ENCODE measurements at places on chromosomes 12 and 14. TPM values are rescaled to one million over a fixed set of nuclear protein-coding genes. Genes with fewer than 3 reads are reported as not detected.

The KRT83 gene
- total RNA-seq, result 0.94 TPM

The KRT3 gene
- not detected for total RNA-seq

The OVCH1 gene
- not detected for total RNA-seq

The SLC8A3 gene
- total RNA-seq, result not detected

The PCED1B gene
- total RNA-seq, result 3.0 TPM

The RITA1 gene
- total RNA-seq, result 53.0 TPM

The HOXC12 gene
- total RNA-seq, result 0.05 TPM

The SIRT4 gene
- 0.05 TPM for total RNA-seq

The CISTR gene
- total RNA-seq, result not detected

The SERPINA10 gene
- total RNA-seq, result not detected

DNA sequence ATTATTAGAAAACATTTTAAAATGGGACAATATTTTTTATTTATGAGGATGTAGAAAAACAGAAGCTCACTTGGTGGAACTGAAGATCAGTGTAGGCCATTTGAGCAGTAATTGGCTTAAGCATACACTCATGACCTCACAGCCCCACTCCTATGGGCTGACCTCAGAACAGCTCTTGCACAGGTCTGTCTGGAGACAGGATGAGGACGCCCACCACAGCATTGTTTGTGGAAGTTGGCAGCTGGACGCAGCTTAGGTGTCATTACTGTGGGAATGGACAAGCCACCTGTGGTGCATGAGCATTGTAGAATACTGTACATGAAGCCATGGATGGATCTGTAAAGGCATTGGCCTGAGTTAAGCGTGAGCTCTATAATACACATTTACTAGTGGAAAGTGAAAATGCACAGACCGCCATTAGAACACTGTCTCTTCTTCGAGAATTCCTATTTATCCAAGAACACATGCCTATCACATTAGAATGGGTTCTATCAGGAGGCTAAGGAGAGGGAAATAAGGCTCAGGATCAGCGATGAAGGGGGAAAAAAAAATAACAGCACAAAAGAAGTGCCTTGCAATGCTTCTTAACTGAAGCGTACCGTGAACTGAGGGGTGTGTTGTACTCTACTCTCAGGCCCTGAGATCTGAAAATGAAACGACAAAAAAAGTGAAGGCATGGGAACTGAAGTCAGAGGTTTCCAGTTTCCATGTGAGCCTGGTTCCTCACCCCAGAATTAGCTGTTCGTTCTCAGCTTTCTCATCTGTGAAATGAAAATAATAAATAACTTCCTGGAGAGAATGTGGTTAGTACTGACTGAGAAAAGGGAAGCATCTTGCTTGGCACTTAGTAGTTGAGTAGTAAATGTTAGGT, 33.6 kb downstream of the KCNA1 start:
- no peak for DNase-seq

DNA sequence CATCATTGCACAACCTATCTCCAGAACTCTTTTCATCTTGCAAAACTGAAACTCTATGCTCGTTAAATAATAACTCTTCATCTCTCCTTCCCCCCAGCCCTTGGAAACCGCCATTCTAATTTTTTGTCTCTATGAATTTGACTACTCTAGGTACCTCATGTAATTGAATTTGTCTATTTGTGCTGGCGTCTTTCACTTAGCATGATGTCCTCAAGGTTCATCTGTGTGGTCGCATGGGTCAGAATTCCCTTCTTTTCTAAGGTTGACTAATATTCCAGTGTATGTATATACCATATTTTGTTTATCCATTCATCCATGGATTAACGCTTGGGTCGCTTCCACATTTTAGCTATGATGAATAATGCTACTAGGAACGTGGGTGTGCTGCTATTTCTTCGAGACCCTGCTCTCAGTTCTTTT, 80.1 kb downstream of the PLXNC1 start:
- no peak for DNase-seq

DNA sequence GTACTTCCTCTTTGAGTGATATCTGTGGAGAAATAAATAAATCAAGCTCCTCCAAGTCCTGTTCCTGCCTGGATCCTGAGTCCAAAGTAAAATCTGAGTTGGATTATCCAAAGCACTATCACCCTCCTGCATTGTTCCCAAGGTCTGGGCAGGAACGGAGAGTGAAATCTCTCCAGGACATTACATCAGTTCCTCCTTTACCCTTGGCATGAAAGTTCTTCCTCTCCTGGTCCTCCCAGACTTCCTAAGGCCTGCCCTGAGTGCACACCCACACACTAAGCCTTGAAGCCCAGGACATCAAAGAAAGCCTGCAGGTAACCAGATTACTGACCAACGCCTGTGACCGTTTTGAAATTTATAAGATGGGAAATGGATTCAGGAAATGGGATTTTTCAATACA, 206.8 kb upstream of the BCL2L14 start:
- peak; percentile 27 for DNase-seq

DNA sequence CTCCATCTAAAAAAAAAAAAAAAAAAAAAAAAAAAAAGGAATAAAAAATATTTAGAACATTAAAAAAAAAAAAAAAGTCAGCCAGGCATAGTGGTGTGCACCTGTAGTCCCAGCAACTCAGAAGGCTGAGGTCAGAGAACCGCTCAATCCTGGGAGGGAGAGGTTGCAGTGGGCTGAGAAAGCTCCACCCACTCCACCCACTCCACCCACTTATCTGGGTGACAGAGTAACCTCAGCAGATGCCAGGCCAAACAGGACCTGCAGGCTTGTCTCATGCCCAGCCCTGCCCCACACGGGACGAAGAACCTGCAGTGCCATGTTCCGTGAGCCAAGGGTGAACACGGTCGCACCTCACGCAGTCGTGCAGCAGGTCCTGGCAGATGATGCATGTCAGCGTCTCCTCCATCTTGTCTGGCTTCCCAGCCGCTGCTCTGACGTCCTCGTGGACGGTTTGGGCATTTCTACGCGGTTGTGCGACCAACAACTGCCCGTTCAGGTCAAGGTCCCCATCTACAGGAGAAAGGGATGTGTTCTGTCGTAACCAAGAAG, 28.6 kb downstream of the CHFR start:
- no peak for DNase-seq

DNA sequence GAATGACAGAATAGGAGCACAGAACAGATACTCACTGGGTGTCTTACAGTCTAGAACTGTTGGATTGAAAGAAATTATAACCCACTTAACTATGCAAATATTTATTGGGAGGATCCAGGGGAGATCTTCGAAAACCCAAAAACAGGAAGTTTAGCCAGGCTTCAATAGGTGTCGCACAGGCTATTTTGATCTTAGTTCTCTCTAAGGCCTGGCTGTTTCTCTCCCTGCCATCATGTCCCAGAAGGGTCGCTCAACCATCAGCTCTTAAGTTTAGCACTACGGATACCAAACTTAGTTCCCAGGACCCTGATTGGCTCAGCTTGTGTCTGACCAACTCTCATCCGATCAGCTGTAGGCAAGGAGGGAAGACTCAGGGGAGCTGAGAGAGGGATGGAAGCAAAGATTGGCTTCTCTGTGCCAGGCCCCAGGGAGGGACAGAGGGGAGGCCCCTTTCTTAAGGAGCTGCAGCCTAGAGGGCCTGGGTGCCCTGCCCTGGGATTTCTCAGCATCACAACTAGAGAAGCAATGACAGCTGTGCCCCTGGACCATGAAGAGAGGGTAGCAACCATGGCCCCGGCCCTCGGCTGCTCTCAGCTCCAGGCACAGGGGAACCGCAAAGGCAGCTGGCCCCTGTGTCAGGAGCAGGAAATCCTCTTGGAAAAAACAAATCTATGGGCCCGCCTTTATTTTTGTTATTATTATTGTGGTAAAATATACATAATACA, 13.5 kb downstream of the PHETA1 start:
- no peak for DNase-seq

- no peak for DNase-seq
Measured at GRCh38 chr14:101008631-101009336, 105.3 kb upstream of the RTL1 start.

GRCh38 chr12:45184147-45184963, 31.5 kb upstream of the ANO6 start:
- DNase-seq, result no peak

GRCh38 chr14:94945615-94946014, 175.7 kb upstream of the GSC start:
- DNase-seq, result no peak

DNA sequence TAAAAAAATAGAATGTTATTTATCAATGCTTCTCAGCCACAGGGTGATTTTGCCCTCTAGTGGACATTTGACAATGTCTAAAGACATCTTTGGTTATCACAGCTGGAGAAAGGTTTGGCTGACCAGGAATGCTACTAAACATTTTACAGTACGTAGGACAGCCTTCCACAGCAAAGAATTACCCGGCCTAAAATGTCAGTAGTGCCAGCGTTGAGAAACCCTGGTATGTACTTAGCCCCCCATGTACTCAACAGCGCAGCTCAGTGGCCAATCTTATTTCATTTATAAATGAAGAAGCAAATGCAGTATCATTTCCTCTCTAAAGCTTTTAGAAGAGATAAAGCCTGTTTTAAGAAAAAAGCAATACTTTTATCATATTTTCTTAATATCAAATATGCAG, 5.8 kb downstream of the MARK3 start:
- DNase-seq, result peak; percentile 58

DNA sequence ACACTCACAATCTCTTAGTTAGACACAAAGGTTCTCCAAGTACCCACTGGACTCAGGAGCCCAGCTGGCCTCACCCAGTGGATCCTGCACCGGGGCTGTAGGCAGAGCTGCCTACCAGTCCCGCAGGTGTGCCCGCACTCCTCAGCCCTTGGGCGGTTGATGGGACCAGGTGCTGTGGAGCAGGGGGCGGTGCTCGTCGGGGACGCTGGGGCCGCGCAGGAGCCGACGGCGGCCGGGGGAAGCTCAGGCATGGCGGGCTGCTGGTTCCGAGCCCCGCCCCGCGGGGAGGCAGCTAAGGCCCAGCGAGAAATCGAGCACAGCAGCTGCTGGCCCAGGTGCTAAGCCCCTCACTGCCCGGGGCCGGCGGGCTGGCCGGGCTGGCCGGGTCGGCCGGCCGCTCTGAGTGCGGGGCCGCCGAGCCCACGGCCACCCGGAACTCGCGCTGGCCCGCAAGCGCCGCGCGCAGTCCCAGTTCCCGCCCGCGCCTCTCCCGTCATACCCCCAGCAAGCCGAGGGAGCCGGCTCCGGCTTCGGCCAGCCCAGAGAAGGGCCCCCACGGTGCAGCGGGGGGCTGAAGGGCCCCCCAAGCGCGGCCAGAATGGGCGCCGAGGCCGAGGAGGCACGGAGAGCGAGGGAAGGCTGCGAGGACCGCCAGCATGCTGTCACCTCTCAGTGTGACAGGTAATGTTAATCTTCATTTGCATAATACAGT, 506.8 kb downstream of the LRFN5 start:
- no peak for DNase-seq

DNA sequence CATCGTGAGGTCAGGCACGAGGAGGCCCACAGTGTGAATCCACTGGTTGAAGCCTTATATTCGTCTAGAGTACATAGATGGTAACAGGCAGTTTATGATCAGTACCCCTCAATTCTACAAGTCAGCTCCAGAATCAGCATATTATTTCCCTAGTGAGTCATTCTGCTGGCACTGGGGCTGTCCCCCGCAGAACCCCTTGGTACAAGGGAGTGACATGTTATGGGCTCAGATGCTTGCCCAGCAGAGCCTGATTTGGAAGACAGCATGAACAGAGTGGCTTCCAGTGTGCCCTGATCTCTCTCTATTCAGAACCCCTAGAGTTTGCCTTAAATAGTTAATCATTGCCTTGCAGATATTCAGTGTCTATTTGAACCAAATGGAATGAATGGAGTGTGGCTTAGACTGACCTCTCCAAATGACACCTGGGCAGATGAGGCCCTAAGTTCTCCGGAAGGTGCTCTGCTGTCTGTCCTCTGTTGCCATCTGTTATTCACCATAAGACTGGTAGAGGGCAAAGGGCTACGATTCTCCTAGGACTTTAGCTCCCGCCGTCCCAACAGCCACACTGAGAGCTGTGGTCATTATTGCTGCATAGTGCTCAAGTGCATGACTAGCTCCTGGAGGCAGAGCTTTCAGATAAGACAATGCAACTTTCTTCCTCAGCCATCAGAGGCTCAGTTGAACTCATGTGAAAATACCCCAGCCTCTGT, 41.1 kb downstream of the CACNA2D4 start:
- DNase-seq, result no peak

DNA sequence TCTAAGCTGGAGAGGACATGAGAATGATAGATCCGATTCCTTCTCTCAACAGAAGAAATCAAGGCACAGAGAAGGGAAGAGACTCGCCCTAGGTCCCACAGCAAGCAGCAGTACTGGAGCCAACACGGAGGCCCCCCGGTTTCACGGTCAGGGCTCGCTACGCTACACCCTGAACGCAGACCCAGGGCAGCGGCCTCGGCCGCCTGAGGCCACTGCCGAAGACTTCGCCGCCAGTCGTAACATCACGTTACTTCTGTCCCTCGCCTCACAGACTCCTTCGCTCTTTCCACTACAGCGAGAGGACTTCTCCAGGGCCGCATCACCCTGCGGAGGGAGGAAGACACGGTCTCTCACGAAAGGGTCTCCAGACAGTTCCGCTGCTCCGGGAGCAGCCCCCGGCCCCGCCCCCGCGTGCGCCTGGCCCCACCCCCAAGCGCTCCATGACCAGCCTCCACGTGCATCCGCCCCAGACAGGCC, 411 bp upstream of the DCAF4 start:
- DNase-seq, result no peak

DNA sequence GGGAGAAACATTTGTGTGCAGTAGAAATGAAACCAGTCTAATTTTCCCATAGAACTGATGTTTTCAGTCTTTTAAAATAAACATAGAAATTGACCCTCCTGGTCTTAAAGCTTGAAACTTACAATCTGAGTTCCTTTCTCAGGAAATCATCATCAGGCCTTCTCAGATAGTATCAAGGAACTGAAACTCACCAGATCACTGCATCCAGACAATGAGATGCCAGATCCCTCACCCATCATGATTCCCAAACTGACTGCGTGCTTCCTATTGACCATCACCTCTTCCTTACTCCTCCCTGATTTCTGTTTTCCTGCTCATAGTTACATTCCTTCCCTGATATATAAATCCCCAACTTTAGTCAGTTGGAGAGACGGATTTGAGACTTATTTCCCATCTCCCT, 195.0 kb upstream of the AMIGO2 start:
- no peak for DNase-seq

- DNase-seq, result no peak
Measured at GRCh38 chr14:103110681-103111231, 12.5 kb upstream of the TNFAIP2 start.

GRCh38 chr12:19689226-19689625, 249.9 kb downstream of the AEBP2 start:
- no peak for DNase-seq
